ENCODE measurements at places on chromosomes 1 and 21.

DNA sequence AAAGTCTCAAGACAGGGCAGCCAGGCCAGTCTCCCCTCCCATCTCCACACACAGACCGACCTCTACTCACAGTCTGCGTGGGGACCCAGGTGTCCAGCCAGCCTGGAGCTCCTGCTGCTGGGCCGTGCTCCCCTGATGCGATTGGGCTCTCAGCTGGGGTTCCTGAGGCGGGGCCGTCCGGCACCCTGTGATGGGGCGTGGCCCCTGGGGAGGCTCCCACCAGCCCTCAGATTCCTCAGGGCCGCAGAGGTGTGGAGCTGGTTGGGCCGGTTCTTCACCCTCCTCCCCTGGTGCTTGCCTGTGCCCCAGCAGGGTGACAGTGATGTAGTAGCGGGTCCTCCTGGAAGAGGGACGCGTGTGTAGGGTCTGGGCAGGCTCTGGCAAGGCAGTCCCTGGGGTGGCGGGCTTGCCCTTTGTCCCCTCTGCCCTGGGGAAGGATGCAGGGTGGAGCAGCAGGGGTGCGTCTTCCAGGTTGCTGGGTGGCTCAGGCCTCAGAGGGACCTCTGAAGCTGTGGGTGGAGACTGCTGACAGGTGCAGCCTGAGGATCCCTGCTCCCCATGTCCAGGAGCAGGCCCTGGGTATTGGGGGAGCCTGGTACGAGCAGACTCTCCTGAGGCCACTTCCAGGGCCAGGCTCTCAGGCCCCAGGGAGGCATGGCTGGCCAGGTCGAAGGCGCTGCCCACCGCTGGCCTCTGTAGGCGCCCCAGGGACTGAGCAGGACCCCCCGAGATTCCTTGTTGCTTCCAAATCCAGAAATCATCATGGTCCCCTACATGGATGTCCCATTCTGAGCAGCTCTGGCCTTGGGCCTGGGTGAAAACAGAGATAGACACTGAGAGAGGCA lies at the start of gene CRYBG2:
Gene CRYBG2 (minus strand): TSS at position 155 of the 845 bp plus-strand sequence. CDS start 7,473 bp downstream, outside the sequence.
- no peak for DNase-seq

DNA sequence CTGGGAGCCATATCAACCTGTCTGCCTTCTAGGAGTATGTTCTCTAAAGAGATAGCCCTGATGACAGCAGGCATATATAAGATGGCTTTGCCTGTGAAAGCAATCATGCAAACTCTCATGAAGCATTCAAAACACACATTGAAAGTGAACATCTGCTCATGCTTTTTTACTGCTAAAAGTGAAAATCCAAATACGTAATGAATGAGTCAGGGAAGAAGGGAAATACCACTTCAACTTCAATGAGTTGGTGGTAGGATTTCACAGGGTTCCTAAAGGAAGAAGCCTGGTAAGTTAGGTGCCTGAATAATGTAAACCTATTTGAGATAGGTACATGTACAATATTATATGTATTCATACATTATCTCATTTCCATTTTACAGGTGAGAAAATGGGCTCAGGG lies 50.5 kb upstream of the SLFNL1 start:
- DNase-seq = no peak

GRCh38 chr1:185838111-185838510 lies 103.9 kb downstream of the HMCN1 start:
- no peak for DNase-seq

DNA sequence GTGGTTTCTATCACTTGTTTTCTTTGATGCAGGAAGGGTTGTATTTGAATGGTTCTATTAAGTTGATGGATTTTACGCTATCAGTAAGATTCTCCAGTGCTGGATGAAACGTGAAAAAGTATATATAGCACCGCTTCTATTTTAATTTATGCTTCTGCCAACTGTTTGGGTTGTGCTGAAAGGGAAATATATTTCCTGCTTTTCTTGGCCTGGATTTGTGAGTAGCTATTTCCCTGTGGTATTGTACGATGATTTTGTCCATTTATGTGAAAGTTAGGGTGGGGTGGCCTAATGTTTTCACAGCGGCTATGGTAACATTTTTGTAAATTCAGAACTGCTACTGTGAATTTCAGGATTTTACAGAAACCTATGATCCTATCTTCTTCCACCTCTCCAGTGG lies 322 bp downstream of the C1orf162 start:
- DNase-seq = no peak

DNA sequence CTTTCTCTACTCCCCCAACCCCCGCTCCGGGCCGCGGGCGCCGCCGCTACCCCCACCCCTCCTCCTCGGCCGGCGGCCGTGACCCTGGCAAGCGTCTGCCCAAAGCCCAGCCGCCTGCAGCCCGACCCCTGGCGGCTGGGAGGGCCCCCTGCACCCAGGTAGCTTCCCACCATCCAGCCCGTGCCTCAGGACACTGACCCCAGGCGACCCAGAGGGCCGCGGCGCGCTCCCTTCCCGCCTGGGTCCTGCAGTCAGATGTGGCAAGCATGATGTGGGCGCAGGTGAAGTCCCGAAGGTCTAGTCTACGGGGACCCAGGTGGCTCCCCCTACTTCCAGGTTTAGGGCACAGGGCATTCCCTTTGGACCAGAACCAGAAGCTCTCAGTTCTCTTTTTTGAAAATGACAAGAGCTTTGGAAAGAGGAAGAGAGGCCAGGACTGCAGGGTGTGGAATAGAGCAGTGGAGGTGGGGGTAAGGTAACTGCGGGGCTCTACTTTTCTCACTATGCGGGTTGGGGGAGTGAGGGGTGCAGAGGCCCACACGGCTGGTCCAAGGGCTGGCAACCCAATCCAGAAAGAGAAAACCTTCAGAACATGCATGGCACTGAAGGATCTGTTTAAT lies at the start of gene DENND4B:
Gene DENND4B (minus strand): TSS at position 97 of the 620 bp plus-strand sequence. CDS start 2,344 bp downstream, outside the sequence.
- DNase-seq = peak; percentile 55

GRCh38 chr1:11788549-11789053 lies 17.2 kb downstream of the MTHFR start:
- DNase-seq = no peak

Measured in effector memory CD4-positive, alpha-beta T cell (primary cell).